SHP77 treated with DMSO at 0.1 percent for 48 hours (cell line): ENCODE measurements at places on chromosomes 6 and 20.

- DNase-seq: peak; percentile 52
Observed at GRCh38 chr6:1756472-1757129, 146.9 kb downstream of the FOXC1 start.

GRCh38 chr6:76453270-76453669, 380.8 kb upstream of the IMPG1 start:
- no peak for DNase-seq

DNA sequence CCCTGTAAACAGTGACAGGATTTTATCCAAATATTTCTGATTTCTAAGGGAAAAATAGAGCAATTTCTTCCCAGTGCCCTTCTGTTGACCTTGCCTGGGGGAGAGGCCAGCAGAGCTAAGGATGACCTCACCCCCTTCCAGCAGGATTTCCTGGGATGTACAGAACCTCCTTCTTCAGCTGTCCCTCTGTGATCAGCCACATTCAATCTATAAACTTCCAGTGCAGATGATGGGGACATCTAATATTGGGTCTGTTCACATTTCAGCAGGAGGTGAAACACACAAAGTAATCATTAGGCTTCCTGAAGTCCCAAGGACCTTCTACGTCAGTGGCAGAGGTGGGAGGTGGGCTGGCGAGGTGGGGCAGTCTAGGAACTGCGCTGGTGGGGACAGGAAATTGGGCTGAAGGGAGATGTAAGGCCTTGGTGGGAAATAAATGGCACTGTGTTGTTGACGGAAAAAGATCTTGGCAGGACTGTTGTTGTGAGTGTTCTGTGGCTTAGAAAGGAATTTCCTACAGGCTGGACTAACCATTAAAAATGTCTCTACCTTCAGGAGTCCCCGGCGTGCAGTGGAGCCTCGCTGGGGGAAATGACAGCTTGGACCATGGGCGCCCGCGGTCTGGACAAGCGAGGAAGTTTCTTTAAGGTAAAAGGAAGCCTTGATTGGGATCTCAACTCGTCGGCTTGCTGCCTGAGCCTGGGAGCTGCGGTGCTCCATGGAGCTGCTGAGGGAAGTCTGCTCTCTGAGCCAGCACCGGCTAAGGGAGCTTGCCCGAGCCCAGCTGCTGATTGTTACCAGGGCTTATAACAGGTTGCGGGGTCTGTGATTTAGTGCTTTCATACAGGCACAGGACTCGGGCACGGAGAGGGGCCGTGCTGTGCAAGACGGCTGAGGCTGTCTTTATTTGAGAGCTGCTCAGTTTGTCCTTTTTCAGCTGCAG, 127.9 kb upstream of the NAA20 start:
- DNase-seq: peak; percentile 52

DNA sequence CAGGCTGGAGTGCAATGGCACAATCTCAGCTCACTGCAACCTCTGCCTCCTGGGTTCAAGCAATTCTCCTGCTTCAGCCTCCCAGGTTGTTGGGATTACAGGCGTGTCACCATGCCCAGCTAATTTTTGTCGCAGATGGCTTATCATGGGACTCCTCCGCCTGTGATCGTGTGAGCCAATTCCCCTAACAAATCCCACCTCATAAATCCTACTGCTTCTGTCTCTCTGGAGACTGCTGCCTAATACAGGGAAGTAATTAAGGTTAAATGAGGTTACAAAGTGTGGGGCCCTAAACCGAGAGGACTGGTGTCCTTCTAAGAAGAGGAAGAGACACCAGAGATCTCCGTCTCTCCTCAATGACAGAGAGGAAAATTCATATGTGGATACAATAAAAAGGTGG, 52.0 kb downstream of the TRPC4AP start:
- DNase-seq: no peak

- no peak for DNase-seq
Observed at GRCh38 chr20:9613871-9614270, 99.5 kb downstream of the LAMP5 start.

GRCh38 chr6:52675372-52675771, 4.5 kb downstream of the TMEM14A start:
- no peak for DNase-seq

GRCh38 chr6:167111597-167111996, 11.3 kb upstream of the CCR6 start:
- DNase-seq: no peak

DNA sequence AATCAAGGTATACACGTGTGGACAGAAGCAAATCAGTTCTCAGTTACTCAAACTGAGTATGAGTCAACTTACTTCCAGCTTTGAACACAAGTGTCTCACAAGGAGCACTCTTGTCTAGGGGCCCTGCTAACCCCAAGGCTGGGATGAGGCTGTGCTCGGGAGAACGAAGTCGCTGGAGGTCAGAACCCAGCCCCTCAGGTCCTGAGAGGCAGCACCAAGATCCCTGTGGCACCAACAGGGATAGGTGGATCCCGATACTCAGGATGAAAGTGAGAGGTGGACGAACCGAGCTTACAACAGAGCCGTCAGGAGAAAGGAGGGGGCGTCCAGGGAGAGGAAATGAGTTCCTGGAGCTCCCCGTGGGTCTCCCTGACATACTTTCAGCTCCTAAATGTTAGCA, 85.7 kb downstream of the GINS1 start:
- no peak for DNase-seq

DNA sequence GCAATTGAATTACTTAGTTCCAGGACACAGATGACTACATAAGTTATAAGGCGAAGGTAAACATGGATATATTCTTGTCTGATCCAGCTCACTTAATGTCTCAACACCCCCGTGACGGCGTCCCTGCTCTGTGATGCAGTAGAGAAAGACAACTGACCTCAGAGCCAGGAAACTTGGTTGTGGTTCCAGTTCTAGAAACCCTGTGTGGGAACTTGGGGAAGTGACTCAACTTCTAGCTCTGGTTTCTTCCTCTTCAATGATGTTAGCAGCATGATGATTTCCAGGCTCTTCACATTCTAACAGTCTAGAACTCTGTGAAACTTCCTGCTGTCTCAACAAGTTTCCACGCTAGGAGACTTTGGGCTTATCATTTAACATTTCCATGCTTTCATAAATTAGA, 18.4 kb downstream of the LAMA4 start:
- no peak for DNase-seq

DNA sequence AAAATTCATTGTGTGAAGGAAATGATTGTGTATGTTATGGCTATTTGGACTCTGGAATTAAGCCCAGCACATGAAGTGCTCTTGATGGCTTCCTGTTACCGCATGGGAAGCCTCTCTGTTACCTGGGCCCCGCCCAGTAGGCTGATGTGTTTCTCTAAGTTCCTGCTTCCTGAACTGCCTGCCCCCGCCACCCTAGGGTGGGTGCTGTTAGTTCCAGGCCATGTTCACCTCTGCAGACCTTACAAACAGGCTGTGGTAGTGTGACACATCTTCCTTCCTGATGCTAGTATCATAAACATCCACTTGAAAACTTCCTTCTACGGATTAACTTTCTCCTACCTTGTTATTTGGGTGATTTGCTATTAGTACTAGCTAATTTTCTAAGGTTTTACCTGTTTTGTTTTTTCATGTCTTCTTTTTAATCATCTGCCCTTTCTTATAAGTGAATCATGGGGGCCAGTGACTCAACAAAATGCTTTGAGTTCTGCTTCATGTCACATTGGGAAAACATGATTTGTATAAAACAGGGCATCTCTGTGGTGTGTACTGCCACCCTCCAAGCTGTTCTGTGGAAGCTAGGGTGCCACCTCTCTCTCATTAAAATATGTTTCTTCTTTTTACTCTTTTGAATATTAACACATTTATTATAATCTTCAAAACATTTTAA, 40.6 kb downstream of the SH3BGRL2 start:
- DNase-seq: no peak

GRCh38 chr6:149234051-149234962, 83.2 kb upstream of the TAB2 start:
- DNase-seq: peak; percentile 6

GRCh38 chr6:22906091-22906549, 336.8 kb downstream of the HDGFL1 start:
- DNase-seq: no peak

GRCh38 chr20:13681248-13682125, 42.8 kb upstream of the TASP1 start:
- DNase-seq: no peak

- DNase-seq: peak; percentile 86
Observed at GRCh38 chr6:134593442-134593841, 275.5 kb upstream of the SGK1 start.

GRCh38 chr6:21953831-21954801, 342.7 kb downstream of the PRL start:
- DNase-seq: peak; percentile 16

DNA sequence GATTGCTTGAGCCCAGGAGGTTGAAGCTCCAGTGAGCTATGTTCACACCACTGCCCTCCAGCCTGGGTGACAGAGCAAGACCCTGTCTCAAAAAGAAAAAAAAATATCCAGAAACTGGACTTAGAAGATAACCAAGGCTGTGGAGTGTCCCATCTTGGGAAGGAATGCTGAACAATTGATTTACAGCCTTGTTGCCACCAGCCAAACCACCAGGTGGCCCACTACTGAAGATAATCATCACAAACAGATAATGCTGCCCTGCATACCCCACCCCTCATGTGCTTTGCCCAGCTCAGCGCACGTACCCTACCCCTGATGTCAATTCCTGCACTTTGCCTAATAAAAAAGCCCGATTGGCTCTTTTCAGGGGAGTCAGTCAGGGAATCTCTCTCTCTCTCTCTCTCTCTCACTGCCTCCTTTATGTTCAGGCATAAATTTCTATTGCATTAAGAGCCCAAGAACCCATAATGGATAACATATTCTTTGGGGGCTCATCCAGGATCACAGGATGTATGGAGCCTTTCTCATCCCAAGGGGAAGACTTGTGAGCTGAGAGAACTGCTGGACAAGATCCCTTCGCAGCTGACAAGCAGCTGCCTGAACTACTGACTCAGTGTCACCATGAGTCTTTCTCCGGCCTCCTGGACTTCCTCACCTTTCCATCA, 166.4 kb downstream of the CD24 start:
- peak; percentile 7 for DNase-seq

DNA sequence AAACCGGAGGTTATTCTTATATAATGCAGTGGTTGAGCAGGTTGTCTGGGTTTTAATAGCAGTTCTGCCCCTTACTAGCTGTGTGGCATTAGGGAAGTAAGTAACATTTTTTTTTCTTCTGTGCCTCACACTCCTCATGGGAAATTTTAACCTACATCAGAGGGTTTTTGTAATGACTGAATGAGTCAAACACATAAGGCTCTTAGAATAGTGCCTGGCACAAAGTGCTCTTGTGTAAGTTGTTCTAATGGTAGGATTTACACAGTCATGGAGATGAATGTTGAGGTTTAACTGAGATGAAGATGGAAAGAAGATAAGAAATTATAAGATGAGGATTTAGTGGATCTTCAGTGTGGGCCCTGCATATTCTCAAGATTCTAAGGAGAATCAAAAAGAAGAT, 68.4 kb upstream of the PHIP start:
- DNase-seq: no peak

GRCh38 chr6:53233309-53233708, 84.7 kb upstream of the GCM1 start:
- no peak for DNase-seq

DNA sequence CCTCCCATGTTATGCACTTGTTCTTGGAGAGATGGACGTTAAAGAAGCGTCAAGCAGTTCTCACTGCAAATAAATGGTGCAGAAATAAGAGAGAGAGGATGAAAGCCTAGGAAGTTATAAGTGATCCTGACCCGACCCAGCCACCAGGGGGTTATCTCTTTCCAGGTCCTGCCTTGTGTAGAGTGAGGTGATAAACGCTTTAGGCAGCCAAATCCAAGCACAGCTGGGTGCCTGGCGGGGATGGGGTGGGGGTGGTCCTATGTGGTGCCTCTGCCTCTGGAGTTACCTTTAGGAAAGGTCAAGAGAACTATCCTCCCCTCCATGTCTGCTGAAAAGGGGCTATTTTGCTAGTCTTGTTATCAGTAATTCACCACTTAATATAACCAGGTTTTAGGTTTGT, 9.2 kb upstream of the TFAP2A start:
- no peak for DNase-seq

DNA sequence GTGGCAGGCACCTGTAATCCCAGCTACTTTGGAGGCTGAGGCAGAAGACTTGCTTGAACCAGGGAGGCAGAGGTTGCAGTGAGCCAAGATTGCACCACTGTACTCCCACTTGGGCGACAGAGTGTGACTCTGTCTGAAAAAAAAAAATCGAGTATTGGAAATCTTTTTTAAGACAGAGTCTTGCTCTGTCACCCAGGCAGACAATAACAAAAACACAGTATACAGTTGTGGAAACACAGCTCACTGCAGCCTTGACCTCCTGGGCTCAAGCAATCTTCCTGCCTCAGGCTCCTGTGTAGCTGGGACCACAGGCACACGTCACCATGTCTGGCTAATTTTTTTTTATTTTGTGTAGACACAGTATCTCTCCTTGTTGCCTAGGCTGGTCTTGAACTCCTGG, 15.0 kb downstream of the NANP start:
- DNase-seq: no peak

GRCh38 chr6:155678361-155678760, 222.7 kb upstream of the NOX3 start:
- DNase-seq: no peak

DNA sequence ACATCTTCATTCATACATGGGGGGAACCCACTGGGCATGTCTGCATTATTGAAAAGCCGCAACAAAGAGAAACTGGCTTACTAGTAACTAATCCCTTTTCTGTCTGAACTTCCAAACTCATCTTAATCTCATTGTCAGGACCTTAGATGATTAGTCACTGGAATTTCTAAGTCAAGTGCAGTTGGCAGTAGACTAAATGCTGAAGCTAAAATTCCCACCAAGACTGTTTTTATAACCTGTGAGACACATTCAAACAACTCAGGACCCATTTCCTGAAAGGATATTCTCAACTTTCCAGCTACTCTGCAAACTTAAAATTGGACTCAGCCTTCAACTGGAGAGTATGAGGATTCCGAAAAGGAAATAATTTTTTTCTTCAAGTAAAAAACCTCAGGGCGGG, 94.8 kb upstream of the SCAF8 start:
- no peak for DNase-seq

- DNase-seq: no peak
Observed at GRCh38 chr6:139545206-139546105, 171.0 kb upstream of the CITED2 start.

DNA sequence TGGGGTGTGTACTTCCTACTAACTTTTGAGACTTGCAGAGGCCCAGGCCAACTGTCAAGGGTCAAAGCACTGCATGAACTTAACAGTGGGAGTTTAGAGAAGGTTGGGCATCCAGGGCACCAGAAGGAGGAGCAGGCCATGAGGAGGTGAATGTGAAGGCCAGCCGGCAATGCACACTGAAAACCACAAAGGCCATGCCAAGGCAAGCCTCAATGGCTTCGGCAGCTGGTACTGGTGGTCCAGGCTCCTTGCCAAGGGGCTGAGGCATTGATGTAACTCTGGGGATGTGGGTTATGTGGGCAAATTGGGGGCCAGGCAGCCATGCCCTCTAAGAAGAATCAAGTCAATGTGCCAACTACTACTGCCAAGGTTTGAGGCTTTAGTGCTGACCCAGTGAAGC, 222.4 kb downstream of the UNC5CL start:
- no peak for DNase-seq
